Brain microvascular endothelial cell (primary cell): ENCODE measurements at places on chromosomes 7 and 10.

GRCh38 chr10:43261578-43262396, 5.1 kb downstream of the RASGEF1A start:
- DNase-seq: no peak

- DNase-seq: peak; percentile 51
Measured at GRCh38 chr7:138204285-138204981, 128.2 kb downstream of the AKR1D1 start.

DNA sequence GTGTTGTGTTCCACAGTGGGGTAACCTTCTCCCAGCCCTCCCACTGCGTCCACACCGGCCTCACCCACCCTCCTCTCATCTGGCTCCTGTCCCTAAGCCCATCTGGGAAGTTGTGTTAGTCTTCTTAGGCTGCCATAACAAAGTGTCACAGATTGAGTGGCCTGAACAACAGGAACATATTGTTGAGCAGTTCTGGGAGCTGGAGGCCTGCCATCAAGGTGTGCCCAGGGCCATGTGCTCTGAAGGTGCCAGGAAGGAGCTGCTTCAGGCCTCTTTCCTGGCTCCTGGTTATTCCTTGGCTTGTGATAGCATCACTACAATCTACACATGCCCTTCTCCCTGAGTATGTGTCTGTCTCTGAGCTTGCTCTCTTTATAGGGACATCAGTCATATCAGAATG, 327.6 kb upstream of the COBL start:
- no peak for DNase-seq

DNA sequence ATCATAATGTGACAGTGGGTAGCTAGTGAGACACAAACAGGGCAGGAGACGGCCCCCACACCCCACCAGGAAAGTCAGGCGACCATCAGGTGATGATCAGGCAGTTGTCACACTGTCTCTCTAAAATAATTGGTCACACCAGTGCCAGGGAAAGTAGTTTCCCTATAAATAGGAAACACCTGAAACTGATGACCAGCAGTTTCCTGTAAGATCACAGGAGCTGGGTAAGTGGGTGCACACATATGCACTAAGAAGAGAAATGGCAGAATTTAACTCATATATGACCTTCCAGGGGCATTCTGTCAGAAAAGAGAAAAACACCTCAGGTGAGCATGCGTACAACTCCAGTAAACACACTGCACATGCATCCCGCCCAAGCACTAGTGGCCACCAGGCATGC, 620.5 kb upstream of the GHITM start:
- no peak for DNase-seq

DNA sequence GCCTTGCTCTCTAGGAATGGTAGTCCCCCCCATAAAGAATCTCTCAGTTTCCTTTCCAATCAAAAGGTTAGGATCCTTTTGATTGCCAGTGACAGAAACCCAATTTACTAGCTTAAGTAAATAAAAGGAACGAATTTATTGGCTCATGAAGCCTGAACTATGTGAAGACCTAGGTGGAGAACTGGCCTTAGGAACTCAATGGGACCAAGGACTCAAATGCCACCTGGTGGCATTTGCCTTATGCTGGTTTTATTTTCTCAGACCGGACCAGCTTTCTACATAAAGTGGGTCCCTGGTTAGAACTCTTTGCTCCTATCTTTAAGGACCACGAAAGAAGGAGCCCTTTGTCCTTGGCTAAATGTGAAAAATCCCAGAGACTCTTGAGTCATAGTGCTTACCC, 25.4 kb downstream of the CFTR start:
- DNase-seq: no peak

DNA sequence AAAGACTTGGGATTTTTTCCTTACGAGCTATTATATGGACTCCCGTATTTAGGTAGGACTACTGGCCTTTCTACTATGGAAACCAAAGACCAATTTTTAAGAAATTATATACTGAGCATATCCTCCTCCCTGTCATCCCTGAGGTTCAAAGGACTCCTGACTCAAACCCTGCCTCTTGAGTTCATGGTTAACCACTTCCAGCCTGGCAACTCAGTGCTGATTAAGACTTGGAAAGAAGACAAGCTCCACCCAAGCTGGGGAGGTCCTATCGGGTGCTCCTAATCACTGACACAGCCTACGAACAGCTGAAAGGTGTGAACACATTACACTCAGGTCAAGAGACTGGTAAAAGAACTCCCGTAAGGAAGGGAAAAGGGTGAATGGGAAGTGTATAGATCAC, 66.8 kb downstream of the LYZL2 start:
- DNase-seq: no peak

GRCh38 chr10:111077479-111077784, 603 bp downstream of the ADRA2A start:
- DNase-seq: no peak

GRCh38 chr10:3169673-3170072, 2.9 kb downstream of the PITRM1 start:
- no peak for DNase-seq

GRCh38 chr7:114981323-114981722, 59.4 kb downstream of the MDFIC start:
- DNase-seq: no peak

GRCh38 chr7:7772397-7772821, 54.0 kb upstream of the RPA3 start:
- no peak for DNase-seq

DNA sequence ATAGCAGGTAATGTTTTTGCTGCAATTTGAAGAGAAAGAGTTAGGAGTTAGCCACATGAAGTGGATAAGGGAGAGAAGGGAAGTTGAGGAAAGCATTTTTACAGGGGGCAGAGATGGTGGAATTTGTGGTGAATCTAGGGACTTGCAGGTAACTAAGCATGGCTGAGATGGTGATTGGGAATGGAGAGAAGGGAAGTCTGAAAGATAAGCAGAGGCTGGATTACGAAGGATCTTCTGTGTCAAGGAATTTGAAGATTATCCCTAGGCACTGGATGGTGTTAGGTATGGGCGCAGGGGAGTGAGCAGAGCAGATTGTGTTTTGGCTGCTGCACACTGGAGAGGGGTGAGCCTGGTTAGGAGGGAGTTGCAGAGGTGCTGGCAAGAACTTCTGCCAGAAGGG, 25.3 kb downstream of the ZRANB1 start:
- DNase-seq: no peak

DNA sequence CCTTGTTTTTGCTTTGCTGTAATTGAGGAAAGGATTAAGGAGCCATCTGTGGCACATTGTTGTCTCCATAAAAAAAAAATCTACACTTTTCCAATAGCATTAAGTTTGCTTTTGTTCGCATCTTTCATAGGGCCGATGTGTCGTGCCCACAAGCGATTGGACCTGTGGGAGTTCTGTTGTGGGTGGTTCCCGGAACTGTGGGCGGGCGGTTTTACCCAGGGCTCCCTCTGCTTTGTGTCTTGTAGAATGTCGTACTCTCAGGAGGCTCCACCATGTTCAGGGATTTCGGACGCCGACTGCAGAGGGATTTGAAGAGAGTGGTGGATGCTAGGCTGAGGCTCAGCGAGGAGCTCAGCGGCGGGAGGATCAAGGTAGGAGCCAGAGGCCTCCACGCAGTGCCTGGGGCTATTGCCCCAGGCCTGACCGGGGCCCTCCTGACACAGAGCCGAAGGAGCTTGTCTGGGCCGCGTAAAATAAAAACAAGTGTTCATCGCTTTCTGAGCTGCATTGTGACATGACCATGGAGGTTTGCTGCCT, 92.4 kb downstream of the ACTR3B start:
- DNase-seq: no peak

DNA sequence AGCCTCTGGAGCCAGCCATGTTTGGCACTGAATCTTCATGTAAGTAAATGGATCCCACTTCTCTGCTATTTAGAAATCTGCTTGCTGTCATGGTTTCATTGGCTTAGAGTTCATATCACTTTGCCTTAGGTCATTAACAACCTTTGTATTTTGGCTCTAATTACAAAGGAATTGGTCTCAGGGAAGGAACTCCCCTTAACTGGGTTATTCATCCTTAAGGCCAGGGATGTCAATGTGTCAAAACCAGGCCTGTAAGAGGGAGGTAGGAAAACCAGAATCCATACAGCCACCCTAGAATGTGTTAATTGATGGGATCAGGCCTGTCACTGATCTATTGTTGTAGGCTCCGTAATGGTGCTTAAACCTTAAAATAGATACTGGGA, 67.3 kb downstream of the ST7 start:
- DNase-seq: no peak

DNA sequence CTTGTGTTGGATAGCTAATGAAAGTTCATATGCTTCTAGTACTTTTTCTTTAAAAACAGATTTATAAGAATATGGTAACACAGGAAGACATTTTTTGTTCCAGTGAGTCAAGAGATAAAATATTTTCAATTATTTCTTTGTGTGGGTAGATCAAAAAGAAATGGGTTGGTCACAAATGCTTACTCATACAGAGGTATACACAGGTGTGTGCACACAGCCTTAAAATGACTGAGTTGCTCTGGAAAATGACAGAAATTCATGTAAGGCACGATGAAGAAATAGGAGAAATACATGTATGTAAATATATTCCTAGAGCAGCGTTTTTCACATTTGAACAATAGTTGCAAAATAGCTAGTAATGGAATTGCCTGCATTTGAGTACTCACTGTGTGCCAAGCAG, 66.0 kb downstream of the ST7 start:
- DNase-seq: no peak

- no peak for DNase-seq
Measured at GRCh38 chr10:60732807-60733516, 45.3 kb upstream of the CDK1 start.

GRCh38 chr10:93835770-93836169, 58.0 kb upstream of the SLC35G1 start:
- no peak for DNase-seq

DNA sequence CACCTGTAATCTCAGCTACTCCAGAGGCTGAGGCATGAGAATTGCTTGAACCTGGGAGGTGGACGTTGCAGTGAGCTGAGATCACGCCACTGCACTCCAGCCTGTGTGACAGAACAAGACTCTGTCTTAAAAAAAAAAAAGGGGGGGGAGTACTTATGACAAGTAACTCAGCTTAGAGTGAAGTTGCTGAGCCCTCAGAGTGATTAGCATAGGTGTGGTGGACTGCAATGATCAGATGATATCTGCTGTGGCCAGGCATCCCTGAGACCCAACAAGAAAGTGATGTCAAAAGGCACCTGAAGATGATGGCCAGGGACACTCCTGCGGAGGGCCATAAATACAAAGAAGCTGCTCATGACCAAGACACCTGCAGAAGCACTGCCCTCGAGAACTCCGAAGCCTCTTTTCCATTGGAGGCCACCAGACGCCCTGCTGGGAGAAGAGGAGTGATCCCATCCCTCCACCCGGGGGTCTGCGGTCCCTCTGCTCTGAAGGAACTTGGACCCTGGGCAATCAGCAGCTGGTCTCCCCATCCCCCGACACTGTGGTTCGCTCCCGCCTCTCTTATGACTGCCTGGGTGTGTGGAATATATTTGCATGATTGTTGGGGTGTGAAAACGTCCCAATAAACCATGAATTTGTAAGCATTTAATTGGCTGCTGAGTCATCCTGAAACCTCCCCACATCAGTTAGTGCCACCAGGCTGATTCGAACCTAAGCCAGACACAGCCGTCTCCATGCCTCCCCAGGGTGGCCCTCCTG, 46.0 kb downstream of the RASGEF1A start:
- DNase-seq: no peak

GRCh38 chr7:39291628-39292410, 274.4 kb upstream of the YAE1 start:
- DNase-seq: no peak

DNA sequence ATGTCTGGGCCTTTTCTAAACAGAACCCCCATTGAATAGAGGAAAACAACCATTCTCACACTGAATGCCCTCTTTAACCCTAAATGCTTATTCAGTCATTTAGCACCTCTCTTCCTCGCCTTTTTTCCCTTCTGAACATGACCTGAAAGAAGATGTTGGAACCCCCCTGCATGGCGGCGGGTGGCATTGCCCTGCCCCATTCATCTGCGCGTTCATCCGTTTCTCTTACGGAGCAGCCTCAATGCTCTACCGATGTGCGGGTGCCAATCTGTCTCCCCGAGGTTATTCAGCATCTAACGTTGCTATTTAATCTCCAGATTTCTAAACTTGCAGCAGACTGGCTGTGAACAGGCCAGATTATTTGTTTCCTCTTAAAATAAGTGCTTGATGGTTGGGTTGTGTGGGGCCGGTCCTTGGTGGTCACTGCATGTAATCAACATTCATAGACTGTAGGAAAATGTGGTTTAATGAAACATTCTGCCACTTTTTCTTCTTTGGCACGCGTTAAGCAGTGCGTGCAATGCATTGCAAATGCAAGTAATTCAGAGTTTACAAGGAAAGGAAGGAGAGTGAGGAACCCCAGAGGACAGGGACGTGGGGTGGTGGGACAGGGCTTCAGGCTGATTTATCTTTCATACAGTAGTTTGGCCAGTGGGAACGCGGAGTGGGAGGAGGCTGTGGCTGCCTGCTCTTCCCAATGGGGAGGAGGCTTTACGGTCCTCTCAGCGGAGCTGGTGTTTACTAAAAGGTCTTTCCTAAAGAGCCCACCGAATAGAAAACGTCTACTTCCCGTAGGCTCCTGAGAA, 286.7 kb downstream of the DPP6 start:
- no peak for DNase-seq

DNA sequence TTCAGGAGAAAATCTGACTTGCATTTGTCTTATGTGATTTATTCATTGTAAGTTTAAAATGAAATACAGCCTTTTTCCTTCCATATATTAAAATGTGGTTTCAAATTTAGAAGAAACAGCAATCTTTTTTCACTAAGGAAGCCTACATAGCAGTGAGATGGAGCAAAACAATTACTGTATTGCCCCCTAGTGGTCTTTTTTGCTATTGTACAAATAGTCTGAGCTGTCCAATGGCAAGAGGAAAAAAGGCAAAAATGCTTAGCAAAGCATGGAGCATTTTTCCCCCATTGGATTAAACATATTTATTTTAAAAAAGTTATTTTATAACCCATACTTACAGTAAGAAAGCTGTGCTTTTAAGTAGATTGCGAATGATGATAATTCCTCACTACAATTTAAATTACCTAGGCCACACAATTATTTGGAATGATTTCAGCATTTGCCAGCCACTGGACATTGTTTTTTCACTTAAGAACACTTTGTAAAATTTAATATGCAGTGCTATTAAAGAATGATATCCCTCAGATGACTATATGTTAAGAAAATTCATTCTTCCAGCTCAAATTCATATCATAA, 119.5 kb downstream of the CPED1 start:
- peak; percentile 44 for DNase-seq

GRCh38 chr10:67242528-67242927, 316.7 kb downstream of the LRRTM3 start:
- no peak for DNase-seq

- no peak for DNase-seq
Measured at GRCh38 chr7:117489016-117489415, 9.2 kb downstream of the CFTR start.

GRCh38 chr10:28619455-28619854, 57.9 kb upstream of the BAMBI start:
- DNase-seq: no peak

- peak; percentile 65 for DNase-seq
Measured at GRCh38 chr7:80781561-80781979, 137.3 kb downstream of the SEMA3C start.
